Stimulated activated CD4-positive, alpha-beta T cell treated with anti-CD3 and anti-CD28 coated beads, Interleukin-4, amount 100 ng/mL, for 4 hours (primary cell): ENCODE measurements at places on chromosomes 7 and 10.

DNA sequence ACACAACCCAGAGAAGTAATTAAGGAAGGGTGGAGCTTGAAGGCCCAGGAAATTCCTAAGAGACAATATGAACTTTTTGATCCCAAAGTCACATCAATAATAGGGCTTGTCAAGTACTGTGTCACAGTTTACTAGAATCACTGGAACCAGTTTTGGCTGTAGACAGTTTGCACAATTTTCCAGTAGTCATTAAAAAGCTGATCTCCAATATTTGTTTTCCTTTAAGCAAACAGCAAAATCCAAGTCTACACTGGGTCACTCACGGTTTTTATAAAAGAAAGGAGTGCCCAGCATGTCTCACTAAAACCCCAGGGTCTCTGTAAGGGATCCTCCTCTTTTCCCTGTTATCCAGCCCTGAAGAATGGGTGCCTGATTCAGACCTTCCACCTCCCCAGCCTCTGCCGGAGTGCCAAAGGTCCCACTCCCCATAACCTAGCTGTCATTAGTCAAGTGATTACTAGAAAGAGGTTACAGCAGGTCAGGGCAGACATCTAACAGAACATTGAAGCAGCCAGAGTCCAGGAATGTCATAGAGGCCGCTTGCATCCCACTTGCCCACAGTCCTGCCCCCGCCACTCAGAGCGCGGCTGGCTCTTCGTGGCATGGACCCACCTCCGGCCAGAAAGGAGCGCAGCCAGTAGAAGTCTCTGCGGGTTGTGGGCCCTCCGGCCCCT lies 552 bp downstream of the SLC25A16 start:
- no peak for DNase-seq

DNA sequence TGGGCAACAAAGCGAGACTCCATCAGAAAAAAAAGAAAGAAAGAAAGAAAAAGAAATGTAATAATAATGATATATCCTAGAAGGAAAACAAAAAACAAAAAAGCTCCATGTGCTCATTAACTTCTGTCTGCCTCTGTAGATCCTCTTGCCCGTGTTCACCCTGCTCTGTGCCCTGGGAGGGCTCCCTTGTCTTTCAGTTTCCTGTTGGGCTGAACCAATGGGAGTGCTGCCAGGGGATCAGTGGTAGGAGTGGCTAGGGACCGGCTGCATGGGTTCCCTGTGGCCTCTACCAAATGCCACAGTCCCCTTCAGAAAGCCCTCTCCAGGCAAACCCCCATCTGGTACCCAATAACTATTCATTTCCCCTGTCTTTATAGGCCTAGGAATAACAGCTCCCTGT lies 51.8 kb upstream of the PARD3 start:
- DNase-seq, result no peak

- no peak for DNase-seq
These were observed 22.7 kb downstream of the FAM133B start for GRCh38 chr7:92567460-92567859.

GRCh38 chr7:22192801-22193200 lies 164.2 kb downstream of the RAPGEF5 start:
- DNase-seq, result no peak

- DNase-seq, result no peak
These were observed 297.6 kb upstream of the PLXDC2 start for GRCh38 chr10:19518632-19519031.

- no peak for DNase-seq
These were observed 29.3 kb downstream of the KCNMA1 start for GRCh38 chr10:77608281-77608680.

DNA sequence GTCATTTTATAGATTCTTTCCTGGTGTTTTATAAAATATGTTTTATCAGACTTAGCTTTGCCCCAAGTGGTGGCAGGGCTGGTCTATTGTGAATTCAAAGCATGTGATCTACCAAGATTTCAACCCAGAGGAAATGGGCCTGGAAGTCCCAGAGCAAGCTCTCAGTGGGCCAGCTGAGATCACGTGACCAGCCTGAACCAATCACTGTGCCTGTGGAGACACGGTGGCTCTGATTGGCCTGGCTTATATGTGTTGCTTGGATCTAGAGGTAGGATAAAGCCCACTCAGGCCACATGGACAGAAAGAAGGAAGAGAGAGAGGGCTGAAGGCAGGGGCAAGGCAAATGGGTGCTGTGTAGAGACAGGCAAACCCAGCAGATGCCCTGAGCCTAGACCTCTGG lies 65.5 kb upstream of the GATA3 start:
- DNase-seq, result no peak

- DNase-seq, result no peak
These were observed 10.0 kb downstream of the PITRM1 start for GRCh38 chr10:3162533-3162932.

GRCh38 chr7:70285187-70285586 lies 686.9 kb downstream of the AUTS2 start:
- DNase-seq, result no peak

GRCh38 chr7:66627881-66628360 lies 760 bp upstream of the KCTD7 start:
- DNase-seq, result no peak

DNA sequence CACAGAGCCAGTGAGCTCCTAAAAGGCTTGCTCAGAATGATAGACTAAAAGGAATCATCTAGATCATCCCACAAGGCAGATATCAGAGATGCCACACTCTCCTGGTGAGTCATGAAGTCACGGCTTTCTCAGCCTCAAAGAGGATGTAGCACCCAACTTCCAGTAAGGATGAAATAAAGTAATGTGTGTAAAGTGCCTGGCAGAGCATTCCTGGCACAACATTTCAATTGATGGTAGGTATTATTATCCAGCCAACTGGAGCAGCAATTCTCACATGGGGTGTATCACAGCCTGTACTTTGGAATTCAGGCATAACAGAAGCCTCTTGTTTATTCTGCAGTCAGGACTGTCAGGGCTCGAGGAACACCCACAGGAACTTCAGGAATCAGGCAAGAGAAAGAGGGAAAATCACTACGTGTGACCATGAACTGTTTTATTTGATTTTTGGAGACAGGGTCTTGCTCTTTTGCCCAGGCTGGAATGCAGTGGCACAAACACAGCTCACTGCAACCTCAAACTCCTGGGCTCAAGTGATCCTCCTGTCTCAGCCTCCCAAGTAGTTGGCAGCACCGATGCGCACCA lies 5.3 kb upstream of the NAT16 start:
- no peak for DNase-seq

GRCh38 chr7:141452911-141453310 lies 98.3 kb upstream of the AGK start:
- no peak for DNase-seq

GRCh38 chr10:109966961-109967738 lies 40.6 kb upstream of the ADD3 start:
- DNase-seq, result no peak

- no peak for DNase-seq
These were observed 42.7 kb downstream of the CAMK2B start for GRCh38 chr7:44282601-44283171.

DNA sequence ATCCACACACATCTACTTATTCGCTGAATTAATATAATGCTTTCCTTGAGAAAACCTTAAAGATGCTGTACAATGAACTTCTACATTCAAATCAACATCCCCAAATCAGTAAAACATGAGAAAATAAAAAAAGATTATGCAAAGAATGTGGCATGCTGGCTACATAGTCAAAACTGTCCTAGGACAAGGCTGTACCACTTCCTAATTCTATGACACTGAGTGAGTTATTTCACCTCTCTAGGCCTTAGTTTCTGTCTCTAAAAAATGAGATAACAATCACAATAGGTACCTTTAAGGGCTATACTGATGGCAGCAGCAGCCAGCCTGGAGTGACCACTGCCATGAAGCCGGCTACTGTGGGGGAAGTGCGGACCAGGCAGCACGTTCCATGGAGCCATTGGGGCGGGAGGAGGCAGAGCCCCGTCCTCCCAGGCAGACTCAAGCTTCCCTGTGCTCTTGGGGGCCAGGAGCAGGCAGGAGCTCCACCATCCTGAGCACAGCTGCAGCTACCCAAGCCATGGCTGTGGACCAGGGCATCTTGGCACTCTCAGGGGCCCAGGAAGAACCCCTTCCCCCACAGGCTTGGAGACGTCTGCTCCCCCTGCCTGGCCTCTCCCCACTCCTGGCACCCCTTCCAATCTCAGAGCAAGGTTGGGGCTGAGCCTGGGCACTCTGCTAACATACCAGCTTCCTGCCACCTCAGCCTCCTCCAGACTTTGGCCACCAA lies 110.2 kb downstream of the ELAPOR2 start:
- no peak for DNase-seq

DNA sequence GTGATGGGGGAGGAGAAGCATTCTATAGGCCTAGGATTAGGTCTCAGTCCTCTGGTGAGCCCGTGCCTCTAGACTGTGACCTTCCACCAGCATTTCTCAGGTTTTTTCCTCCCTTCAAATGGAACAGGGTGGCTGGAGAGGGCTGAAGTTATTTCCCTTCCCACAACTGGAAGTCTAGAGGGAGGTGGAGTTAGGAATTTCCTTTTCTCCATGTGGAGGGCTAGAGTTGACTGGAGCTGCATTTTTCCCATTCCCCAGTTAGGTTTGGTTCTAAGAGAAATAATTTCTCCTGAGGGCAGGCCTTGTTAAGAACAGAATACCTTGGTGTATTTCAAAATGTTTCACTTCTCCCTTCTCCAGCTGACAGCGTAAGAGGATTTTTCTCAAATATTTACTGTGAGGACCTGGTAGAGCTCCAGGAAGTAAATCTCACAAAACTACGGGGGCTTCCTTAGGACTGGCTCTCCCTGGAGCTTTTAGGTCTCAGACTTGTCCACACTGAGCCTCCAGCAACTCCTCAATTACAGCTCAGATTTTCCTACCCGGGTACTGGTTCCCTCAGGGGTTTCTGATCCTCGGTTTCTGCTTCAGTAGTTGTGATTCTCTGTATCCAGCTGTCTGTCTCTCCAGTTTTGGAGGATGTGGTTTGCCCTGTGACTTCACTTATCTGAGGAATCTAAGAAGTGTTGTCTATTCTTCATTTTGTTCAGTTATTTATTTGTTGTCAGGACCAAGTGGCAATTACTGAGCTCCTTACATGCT lies 6.0 kb upstream of the REEP3 start:
- no peak for DNase-seq

- no peak for DNase-seq
These were observed 245.7 kb downstream of the WDR11 start for GRCh38 chr10:121096617-121097431.

GRCh38 chr10:76309741-76310587 lies 878.5 kb downstream of the LRMDA start:
- DNase-seq, result no peak

DNA sequence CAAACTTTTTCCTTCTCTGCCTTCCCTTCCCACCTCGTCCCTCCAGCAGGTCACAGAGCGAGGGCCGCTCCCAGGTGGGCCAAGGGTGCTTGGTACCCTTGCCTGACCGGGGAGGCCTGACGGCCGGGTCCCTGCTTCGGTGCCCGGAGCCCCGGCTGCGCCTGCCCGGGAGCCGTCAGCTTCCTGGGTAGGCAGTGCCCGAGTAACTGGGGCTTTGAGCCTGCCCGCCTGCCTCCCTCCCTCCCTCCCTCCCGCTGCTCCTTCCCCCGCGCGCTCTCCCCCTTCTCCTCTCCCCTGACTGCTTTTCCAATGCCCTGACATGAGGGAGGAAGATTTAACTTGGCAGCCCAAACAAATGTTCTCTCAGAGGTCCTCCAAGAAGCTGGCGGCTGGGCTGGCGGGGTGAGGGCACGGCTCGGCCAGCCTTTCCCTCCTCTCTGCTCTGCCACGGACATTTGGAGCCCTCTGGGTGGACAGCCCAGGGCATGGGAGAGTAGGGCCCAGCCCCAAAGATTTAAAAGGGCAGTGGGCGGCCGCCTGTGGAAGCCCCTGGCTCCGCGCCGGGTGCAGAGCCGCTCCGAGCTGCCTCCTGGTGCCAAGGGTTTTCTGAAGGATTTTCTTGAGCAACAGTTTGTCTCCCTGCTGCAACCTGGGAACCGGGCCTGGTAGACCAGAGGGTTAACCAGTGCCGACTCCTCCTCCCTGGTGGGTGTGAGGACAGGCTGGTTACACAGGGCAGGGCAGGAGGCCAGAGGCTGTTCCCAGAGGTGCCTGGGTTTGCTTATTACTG lies 2.0 kb downstream of the ZMIZ1 start:
- no peak for DNase-seq

DNA sequence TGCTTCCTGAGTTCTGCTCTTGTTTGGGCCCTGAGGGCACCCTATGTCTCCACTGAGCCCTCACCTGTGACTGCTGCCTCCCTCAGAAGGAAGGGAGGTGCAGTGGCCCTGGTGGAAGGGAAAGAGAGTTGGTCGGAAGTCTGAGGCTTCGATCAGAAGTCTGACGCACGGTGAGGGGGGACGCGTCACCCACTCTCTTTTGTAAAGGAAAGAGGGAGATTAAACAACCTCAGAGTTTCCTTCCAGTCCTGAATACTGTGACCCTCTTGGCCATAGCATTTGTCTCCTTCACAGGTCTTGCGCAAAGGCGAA lies 31.4 kb upstream of the TRIM8 start:
- peak; percentile 60 for DNase-seq

DNA sequence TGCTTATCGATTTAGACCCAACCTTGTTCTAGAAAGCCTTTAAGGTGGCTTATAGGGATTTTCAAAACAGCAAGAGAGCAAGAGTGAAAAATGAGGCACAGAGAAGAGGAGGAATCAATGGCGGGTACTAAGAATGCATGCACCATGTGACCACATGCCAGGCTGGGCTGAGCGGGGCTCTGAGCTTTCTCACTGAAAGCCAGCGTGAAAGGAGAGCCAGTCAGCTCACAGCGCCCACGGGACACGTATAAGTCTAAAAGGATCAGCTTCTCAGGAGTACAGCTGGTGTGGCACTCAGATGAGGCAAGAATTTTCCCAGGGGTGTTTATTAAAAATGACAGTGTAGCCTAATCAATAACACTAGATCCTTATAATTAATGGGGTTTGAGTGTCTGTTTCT lies 114.3 kb downstream of the SLIT1 start:
- no peak for DNase-seq

GRCh38 chr7:122199171-122199570 lies 55.1 kb upstream of the AASS start:
- DNase-seq, result no peak

DNA sequence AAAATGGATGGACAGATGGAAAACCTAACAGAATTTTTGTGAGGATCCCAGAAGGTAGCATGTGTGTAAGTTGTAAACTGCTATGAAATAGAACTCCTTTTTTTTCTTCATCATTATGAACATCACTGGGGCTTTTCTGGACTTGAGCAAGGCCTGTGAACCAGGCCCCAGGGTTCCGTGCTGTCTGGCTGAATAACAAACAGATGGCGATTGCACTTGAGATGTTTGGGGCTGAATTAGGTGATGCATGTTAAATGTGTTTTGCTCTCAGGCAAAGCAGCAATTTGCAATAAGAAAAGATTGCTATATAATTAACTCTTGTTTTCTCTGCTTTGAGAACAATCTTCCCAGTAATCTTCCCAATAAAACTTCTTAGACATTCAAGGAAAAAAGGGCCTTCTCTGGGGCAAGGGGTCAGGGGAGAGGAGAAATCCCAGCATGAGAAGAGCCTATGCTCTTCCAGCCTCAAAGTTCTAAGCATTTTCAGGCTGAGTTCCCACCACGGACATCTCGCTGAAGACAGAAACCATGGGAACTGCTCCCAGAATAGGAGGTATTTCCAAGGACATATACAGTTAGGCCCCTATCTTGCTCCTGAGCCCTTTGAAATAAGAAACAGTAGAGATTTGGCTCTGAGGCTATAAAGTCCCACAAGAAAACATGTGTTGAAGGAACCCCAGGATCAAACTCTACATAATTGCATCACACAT lies 98.7 kb downstream of the ITIH5 start:
- DNase-seq, result no peak
